ENCODE measurements at places on chromosomes 4 and X.

- no peak for DNase-seq
Observed at GRCh38 chr4:58543465-58543864, 1433.3 kb upstream of the IGFBP7 start.

DNA sequence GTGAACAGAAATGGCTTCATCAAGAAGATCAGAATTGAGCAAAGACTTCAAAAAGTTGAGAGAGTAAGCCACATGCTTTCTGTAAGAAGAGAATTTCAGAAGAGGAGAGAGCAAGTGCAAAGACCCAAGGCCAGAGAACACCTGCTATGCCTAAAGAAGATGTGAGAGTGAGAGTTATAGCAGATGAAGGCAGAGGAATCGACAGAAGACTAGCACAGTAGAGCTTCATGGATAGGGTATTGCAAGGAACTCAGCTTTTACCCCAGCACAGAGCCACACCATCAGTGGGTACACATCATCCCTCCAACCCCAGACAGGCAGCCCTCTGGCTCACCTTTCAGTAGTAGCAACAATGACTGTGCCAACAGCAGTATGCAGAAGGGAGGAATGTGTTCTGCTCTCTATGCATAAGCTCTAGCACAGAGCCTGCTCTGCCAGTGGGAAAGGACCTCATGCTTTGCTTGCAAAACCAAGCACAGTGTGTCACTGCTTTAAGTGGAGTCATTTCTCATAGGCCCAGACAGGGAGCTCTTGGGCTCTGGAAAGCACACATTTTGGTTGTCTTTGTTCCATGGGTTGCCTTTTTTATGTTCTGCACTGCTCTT, 318.6 kb downstream of the NAF1 start:
- no peak for DNase-seq

DNA sequence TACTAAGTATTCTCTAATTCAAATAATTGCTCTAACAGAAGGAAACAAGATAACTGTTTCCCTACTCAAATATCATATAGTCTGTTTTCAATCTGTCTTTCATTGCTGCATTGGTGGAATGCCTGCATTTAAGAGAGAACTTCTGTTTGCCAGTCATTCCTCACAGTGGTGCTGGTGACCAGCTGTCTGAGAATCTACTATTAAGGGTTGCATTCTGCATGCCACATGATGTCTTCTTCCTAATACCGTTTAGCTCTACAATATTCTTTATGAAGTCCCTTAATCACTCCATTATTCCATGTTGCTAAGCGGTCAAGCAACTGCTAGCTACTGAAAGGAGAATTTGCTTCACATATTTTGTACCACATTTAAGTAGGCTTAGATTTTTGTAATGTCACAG, 167.1 kb upstream of the CENPE start:
- no peak for DNase-seq

- DNase-seq = no peak
Observed at GRCh38 chr4:152165846-152166245, 370.0 kb downstream of the FBXW7 start.

- DNase-seq = no peak
Observed at GRCh38 chrX:49309401-49309981, 6.0 kb downstream of the GAGE10 start.

DNA sequence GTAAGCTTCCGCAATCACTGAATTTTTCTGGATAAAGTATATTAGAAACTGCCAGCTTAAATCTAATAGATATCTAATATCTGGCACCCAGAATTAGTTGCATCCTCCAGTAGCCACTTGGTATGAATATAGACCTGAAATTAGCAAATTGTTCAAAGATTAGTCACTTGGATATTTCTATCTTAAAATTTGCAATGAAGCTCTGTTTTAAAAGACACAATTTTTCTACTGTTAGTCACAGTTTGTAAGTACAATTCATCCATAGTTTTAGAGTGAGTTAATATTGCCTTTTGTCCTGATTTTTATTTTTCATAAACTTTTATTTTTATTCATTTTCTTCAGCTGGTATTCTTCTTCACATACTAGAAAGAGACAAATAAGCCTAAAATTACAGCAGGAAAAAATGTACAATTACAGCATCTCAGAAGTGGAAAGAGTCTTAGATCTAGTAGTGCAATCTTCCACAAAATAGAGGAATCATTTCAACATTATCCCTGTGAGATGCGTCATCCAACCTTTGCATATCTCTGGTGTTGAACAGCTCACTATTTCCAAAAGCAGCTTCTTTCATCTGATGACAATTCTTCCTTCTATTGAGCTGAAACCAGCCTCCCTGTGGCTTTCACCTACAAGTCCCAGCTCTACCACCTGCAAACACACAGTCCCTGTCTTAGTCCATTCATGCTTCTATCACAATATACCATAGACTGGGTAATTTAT, 190.0 kb upstream of the AR start:
- DNase-seq = no peak

DNA sequence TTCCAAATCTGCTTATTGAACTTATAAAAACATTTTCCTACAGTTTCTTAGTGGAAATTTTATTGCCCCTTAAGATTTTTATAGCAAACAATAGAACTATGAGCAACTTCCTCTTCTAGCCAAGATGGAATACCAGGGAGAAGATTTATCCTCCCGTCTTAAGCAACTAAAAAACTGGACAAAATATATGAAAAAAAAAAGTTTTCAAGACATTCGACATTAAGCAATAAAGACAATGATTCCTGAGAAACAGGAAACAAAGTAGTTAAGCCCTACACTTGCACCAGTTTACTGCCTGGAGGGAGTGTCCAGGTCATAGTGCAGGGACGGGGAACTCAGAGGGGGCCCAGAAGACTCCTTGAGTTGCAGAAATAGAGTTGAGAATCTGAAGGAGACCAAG, 516.1 kb upstream of the DIPK2B start:
- DNase-seq = no peak

GRCh38 chrX:16524316-16524715, 125.6 kb upstream of the S100G start:
- no peak for DNase-seq

- DNase-seq = no peak
Observed at GRCh38 chr4:5423670-5424069, 284.7 kb downstream of the EVC2 start.

Data from activated effector memory CD4-positive, alpha-beta T cell treated with Interleukin-2 at 50 U/mL for 16 hours (primary cell).